ENCODE measurements at places on chromosomes 3 and 15.

- DNase-seq: no peak
Measured at GRCh38 chr15:61764141-61764540, 296.1 kb downstream of the VPS13C start.

- DNase-seq: no peak
Measured at GRCh38 chr3:4963669-4964570, 15.3 kb upstream of the BHLHE40 start.

DNA sequence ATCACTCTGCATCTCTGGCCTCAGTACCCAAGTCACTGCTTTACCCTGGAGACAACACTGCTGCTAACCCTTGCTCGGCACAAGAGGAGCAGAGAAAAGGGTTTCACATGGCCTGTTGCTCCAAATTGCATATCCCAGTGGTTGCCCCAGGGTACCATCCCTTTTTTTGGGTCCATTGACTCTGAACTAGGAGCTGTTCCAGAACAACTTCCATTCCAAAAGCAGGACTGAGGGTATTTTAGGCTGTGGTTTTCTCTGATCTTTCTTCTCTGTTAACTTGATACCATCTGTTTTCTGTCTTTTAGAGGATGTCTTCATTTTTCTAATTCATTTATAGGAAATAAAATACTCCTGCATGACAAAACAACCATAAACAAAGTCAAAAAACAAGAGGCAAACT, 17.3 kb upstream of the RYK start:
- DNase-seq: no peak

GRCh38 chr15:52423852-52424251, 104.8 kb downstream of the MYO5A start:
- no peak for DNase-seq

GRCh38 chr3:104436506-104436905, 930.2 kb upstream of the ALCAM start:
- DNase-seq: no peak

DNA sequence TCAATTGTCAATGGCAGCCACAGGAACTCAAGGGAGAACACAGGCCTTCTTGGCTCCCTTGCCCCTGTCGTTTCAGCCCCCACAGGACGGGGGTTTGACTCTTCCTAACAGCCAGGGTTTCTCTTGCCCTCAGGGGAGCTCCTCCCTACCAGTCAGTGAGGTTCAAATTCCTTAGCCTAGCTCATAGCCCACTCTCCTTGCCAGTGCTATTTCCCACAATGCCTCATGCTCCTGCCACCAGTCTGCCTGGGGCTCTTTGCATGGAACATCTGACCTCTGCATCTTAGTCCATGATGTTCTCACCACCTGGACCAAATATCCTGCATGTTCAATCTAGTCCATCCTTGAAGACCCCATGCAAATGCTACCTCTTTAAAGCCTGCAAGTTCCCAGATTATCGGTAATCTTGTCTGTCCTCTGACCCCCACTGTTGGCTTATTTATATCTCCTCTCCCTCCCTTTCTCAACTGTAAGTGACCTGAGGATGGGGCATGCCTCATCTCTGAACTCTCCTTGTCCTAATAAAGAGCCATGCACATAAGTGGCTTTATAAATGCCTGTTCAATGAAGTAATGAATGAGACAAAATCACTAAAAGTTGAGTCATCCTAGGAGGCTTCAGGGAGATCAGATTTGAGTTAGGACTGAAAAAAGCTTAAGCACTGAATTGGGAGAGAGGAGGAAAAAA, 78.0 kb downstream of the MYO1E start:
- DNase-seq: no peak

DNA sequence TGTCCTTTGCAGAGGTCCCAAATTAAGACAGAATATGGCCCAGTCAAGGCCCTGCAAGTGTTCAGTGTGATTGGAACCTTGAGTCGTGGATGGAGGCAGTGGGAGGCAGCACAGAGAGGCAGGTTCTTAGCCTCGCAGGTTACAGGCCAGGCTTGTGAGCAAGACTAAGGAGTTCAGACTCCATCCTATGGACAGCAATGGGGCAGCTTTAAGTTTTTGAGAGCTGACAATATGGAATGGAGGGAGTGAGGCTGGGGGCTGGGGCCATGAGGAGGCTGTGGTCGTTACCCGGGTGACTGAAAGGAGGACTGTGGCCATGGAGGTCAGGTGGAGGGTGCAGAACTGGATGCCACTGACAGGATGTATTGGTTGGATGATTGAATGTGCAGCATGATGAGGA, 74.1 kb upstream of the PRR23C start:
- DNase-seq: no peak

- no peak for DNase-seq
Measured at GRCh38 chr3:151724576-151725562, 8.9 kb upstream of the AADACL2 start.

All from activated T-cell treated with anti-CD3 and anti-CD28 coated beads for 4 hours (primary cell).